ENCODE measurements at places on chromosomes 11 and 22. TPM values are rescaled to one million over a fixed set of nuclear protein-coding genes. Genes with fewer than 3 reads are reported as not detected.

PRRG4 gene
- total RNA-seq: not detected

GRCh38 chr22:40960145-40960544, 9.0 kb downstream of the RBX1 start:
- no peaks in the 10 kb centered on the region for H3K27me3 ChIP-seq
- DNase-seq: no peak
- no peak overlapping the region for H3K27ac ChIP-seq
- no peak overlapping the region for H3K4me3 ChIP-seq
- peaks cover 9% of the 10 kb centered on the region for H3K4me1 ChIP-seq

DNA sequence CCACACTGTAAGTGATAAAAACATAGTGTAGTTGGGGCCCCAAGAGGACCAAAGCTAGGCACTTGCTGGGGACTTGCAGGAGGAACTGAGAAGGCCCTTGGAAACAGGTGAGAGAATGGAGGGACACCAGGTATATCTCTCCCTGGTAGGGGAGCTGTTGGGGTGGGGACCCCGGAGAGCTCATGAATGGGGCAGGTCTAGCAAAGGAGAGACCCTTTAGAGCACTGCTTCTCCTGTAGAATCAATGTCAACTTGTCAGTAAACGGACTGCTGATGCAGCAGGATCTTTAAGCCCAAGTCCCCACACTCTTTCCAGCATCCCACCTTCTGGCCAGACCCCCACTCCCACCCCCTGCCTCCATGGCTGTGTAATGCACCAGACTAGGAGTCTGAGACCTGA, 109.6 kb upstream of the THY1 start:
- H3K4me3 ChIP-seq: no peak overlapping the region
- H3K27ac ChIP-seq: no peak overlapping the region
- H3K36me3 ChIP-seq: no peaks in the 10 kb centered on the region
- H3K27me3 ChIP-seq: peaks cover 38% of the 10 kb centered on the region
- DNase-seq: no peak
- H3K4me1 ChIP-seq: no peaks in the 10 kb centered on the region

- H3K27ac ChIP-seq: no peak overlapping the region
- no peaks in the 10 kb centered on the region for H3K36me3 ChIP-seq
- no peak for DNase-seq
- no peaks in the 10 kb centered on the region for H3K4me1 ChIP-seq
- no peak overlapping the region for H3K4me3 ChIP-seq
- no peaks in the 10 kb centered on the region for H3K27me3 ChIP-seq
Observed at GRCh38 chr11:38315151-38315550, 1717.1 kb upstream of the RAG2 start.

GRCh38 chr22:38051900-38052862, 5.0 kb upstream of the PICK1 start:
- H3K27ac ChIP-seq: no peak overlapping the region
- peak; percentile 78 for DNase-seq
- H3K36me3 ChIP-seq: no peaks in the 10 kb centered on the region
- no peak overlapping the region for H3K4me3 ChIP-seq
- H3K4me1 ChIP-seq: no peaks in the 10 kb centered on the region
- H3K27me3 ChIP-seq: peaks cover 5% of the 10 kb centered on the region

DNA sequence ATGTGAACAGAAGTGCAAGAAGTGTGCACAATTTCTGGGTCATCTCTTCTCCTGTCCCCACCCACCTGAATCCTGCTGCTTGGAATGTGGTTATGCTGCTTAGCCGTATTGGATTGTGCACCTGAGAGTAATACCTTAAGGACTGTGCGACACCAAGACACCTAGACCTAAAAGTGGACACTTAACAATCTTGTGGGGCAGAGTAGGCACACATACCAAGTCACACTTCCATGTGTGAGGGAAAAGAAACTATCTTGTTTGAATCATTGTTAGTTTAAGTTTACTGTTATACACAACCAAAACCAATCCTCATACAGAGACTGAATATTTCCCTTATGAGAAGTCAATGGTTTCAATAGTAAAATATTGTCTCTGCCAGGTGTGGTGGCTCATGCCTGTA, 93.7 kb downstream of the CCDC83 start:
- no peak for DNase-seq
- no peaks in the 10 kb centered on the region for H3K36me3 ChIP-seq
- peaks cover 46% of the 10 kb centered on the region for H3K4me1 ChIP-seq

DNA sequence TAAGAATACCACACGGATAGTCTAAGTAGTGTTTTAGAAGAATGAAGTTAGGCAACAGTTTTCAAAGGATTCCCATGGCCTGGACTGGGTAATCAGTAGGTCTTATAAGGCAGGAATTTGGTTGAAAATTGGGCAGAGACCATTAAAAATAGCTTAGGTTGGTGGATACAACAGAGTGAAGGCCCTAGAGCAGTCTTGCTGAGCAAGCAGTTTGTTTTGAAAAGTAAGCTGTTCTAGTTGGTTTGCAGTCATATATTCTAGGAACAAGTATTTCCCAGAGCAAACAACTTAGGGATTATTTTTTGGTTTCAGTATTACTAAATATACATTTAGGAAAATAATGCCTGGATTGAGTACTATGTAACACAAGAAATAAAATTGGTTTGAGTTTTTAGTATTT, 64.8 kb downstream of the MUC15 start:
- no peaks in the 10 kb centered on the region for H3K27me3 ChIP-seq
- no peak overlapping the region for H3K27ac ChIP-seq
- no peaks in the 10 kb centered on the region for H3K4me1 ChIP-seq

Data from GM23248 (cell line).